ENCODE measurements at places on chromosomes 1 and 21.

GRCh38 chr1:35005711-35006110 lies 20.6 kb upstream of the TMEM35B start:
- H3K27ac ChIP-seq: no peak overlapping the region
- DNase-seq: no peak
- H3K27me3 ChIP-seq: no peaks in the 10 kb centered on the region
- no peaks in the 10 kb centered on the region for H3K4me1 ChIP-seq
- peaks cover 9% of the 10 kb centered on the region for H3K36me3 ChIP-seq

- no peak for DNase-seq
- H3K27ac ChIP-seq: no peak overlapping the region
- peaks cover 14% of the 10 kb centered on the region for H3K36me3 ChIP-seq
- H3K4me3 ChIP-seq: no peak overlapping the region
- H3K4me1 ChIP-seq: peaks cover 17% of the 10 kb centered on the region
Observed at GRCh38 chr1:180101411-180101810, 53.3 kb upstream of the QSOX1 start.

- peaks cover 3% of the 10 kb centered on the region for H3K4me1 ChIP-seq
- H3K36me3 ChIP-seq: no peaks in the 10 kb centered on the region
- DNase-seq: no peak
- no peak overlapping the region for H3K27ac ChIP-seq
Observed at GRCh38 chr1:115479055-115479482, 141.0 kb upstream of the NGF start.

DNA sequence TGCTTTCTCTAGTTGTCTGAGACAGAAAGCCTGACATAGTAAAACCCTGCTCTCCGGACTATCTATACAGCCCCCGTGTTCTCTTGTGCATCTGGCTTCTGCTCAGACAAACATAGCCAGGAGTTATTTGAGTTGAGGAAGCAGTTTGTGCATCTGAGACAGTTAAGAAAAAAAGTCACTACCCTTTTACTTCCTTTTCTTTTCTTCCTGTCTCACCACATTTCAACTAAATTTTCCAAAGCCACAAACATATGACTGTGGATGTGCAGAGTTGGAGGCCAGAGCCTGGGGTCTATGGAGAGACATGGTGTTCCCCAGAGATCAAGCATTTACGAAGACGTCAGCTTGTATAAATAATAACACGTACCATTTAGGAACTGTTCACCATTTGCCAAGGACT lies 158.5 kb upstream of the FGGY start:
- H3K4me3 ChIP-seq: no peak overlapping the region
- peaks cover 30% of the 10 kb centered on the region for H3K4me1 ChIP-seq
- DNase-seq: no peak
- H3K36me3 ChIP-seq: no peaks in the 10 kb centered on the region
- no peak overlapping the region for H3K27ac ChIP-seq

DNA sequence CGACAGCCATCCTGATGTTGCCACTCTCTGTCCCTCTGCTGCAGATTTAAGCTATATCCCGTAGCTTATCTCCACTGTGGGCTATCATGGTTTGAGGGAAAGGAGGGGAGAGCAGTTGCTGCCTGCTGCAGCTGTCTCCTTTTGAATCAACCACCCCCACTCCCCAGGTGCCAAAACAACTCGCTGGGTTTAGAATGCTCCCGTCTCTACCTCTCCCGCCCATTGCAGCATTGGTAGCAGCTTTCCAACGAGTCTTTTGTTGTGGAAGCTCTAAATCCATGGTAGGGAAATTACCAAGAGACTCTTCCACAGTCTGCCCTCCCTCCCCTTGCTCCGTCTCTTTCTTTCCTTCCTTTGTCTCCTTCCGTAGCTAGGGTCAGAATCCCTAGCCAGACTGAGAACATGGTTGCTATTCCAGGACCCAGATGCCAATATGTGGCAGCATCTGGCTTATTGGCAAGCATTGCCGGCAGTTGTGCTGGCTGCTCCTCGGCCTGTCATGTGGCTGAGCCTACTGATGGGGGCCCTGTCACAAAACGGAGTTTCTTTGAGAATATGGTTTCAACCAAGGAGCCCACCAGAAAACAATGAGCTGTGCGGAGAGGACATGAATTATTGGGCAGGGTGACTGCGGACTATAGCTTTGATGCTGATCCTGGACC lies 230.7 kb downstream of the RPS6KC1 start:
- no peaks in the 10 kb centered on the region for H3K27me3 ChIP-seq
- peak; percentile 23 for DNase-seq
- H3K36me3 ChIP-seq: no peaks in the 10 kb centered on the region
- H3K4me3 ChIP-seq: no peak overlapping the region
- peak overlapping the region; percentile 80 for H3K27ac ChIP-seq
- peaks cover 35% of the 10 kb centered on the region for H3K4me1 ChIP-seq

- DNase-seq: peak; percentile 51
- no peaks in the 10 kb centered on the region for H3K27me3 ChIP-seq
- peak overlapping the region; percentile 98 for H3K27ac ChIP-seq
- H3K4me1 ChIP-seq: peaks cover 41% of the 10 kb centered on the region
- peak overlapping the region; percentile 88 for H3K4me3 ChIP-seq
Observed at GRCh38 chr1:165828669-165829329, 1.4 kb downstream of the UCK2 start.

DNA sequence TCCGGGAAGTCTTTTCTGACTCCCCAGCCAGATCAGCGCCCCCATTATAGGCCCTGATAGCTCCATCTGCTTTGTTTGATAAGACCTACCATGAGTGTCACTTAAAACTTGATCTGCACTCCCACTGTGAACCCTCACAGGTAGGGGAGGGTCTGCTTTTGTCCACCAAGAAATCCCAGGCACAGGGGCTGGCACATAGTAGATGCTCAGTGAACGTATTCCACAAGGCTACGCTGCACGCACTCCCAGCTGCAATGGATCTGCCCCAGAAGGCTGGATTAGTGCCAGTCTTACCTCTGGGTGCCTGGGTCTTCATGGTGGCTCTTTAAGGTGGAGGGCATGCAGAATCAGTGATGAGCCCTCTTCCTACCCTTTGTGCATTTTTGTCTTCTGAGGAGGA lies 447.1 kb downstream of the PTPRU start:
- no peak overlapping the region for H3K4me3 ChIP-seq
- no peak overlapping the region for H3K27ac ChIP-seq
- no peaks in the 10 kb centered on the region for H3K27me3 ChIP-seq
- H3K4me1 ChIP-seq: peaks cover 27% of the 10 kb centered on the region

DNA sequence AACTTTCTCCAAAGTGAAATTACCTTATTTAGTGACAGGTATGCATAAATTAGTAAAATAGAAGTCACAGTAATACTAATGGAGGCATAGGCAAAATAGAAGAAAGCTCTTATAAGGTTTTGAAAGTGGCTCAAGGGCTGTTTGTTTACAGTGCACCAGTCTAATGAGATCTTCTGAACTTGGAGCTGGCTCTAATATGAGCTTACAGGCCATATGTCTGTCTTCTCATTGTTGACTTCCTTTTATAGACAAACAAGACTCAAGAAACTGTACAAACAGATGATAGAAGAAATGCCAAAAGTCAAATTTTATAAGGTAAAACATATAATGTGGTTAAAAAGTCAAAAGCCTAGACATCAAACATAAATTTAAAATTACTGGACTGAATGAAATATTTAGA lies 207.5 kb upstream of the NEGR1 start:
- H3K4me3 ChIP-seq: no peak overlapping the region
- no peaks in the 10 kb centered on the region for H3K36me3 ChIP-seq
- no peak overlapping the region for H3K27ac ChIP-seq
- H3K4me1 ChIP-seq: peaks cover 6% of the 10 kb centered on the region

DNA sequence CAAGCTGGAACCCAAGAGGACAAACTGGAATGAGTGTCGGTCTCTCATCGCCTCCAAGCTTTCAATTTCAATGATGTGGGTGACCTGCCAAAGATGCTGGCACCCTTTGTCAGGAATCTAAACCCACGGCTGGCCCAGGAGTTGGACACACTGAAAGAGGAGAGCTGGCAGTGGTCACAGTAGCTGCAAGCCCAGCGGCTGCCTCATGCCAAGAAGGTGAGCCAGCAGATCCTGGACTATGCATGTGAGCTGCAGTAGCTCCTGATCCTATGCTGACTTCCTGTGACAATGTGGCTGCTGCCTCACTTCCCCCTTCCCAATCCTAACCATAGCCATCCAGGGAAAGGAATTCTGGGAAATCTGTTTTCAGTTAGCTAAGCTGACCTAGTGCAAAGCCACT lies 117.0 kb upstream of the VAV3 start:
- no peak for DNase-seq
- no peaks in the 10 kb centered on the region for H3K27me3 ChIP-seq
- H3K4me3 ChIP-seq: no peak overlapping the region
- H3K36me3 ChIP-seq: no peaks in the 10 kb centered on the region
- H3K4me1 ChIP-seq: peaks cover 15% of the 10 kb centered on the region

GRCh38 chr1:214568328-214568727 lies 16.9 kb upstream of the PTPN14 start:
- H3K27ac ChIP-seq: no peak overlapping the region
- H3K4me1 ChIP-seq: no peaks in the 10 kb centered on the region
- no peak overlapping the region for H3K4me3 ChIP-seq
- no peaks in the 10 kb centered on the region for H3K27me3 ChIP-seq
- DNase-seq: no peak

- H3K27me3 ChIP-seq: no peaks in the 10 kb centered on the region
- no peak overlapping the region for H3K4me3 ChIP-seq
- no peak overlapping the region for H3K27ac ChIP-seq
- no peak for DNase-seq
Observed at GRCh38 chr1:219324171-219324570, 150.5 kb downstream of the LYPLAL1 start.

DNA sequence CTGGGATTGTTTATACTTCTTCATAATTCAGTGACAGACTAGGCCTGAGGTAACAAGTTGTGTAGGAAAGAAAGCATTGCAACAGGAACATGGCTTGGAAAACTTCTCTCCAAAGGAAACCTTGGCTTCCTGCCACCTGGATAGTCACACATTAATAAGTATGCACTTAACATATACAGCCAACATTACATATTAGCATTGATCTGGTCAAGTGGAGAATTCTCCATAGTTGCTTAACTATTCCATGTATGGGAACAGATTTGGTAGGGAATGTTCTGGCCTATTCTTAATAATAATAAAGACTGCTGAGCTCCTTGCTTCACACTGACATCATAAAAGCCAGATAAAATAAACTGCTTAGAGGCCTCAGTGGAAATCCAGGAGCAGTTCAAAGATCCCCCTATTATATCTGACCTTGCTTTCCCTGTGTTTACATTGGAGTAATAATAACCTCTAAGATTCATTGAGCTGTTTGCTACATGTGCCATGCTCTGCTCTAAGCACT lies 27.2 kb upstream of the NFIA start:
- peak overlapping the region; percentile 80 for H3K4me3 ChIP-seq
- H3K27me3 ChIP-seq: peaks cover 72% of the 10 kb centered on the region
- peaks cover 72% of the 10 kb centered on the region for H3K4me1 ChIP-seq
- H3K36me3 ChIP-seq: no peaks in the 10 kb centered on the region
- H3K27ac ChIP-seq: no peak overlapping the region

DNA sequence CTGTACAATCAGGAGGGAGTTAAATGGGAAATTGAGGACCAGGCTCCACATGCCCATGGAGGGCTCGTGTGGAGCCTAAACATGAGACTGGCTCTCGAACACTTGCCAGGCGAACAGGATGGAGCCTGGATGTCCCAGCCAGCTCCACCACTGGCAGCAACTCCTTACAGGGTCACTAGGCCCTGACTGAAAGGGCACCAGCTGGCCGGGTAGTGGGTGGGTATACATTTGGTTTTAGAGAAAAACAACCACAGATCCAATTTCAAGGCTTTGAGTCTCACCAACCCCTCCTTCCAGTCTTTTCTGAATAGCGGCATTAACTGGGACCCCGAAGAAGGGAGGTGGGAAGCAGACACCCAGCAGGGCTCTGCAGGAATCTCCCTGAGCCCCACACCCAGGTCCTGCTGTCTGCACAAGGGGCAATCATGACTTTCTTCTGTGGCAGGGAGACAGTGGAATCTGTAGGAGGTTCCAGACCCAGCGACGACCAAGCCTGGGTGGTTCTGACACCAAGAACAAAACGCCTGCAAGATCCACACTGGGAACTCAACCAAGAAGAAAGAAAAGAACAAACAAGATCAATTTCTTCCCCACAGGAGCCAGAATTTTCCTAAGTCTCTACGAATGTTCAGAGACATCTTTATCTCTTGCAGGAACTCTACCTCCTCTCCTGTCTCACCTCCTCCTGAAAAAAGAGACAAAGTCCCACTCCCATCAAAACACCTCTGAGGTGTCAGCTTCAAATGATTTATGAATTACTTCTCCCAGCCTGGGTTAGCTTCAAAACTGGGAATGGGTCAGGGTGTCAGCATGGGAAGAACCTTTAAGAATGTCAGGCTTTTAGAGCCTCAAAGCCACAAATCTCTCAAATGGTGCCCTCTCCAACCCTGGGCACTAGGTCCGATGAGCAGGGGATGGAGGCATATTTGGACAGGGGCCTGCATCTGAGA lies 26.5 kb upstream of the SRP9 start:
- no peak for DNase-seq
- H3K4me1 ChIP-seq: peaks cover 38% of the 10 kb centered on the region
- H3K27ac ChIP-seq: no peak overlapping the region
- H3K4me3 ChIP-seq: no peak overlapping the region

- DNase-seq: no peak
- no peaks in the 10 kb centered on the region for H3K27me3 ChIP-seq
- no peak overlapping the region for H3K27ac ChIP-seq
- H3K36me3 ChIP-seq: no peaks in the 10 kb centered on the region
- H3K4me3 ChIP-seq: no peak overlapping the region
Observed at GRCh38 chr1:223756806-223757700, 44.7 kb downstream of the CAPN2 start.

DNA sequence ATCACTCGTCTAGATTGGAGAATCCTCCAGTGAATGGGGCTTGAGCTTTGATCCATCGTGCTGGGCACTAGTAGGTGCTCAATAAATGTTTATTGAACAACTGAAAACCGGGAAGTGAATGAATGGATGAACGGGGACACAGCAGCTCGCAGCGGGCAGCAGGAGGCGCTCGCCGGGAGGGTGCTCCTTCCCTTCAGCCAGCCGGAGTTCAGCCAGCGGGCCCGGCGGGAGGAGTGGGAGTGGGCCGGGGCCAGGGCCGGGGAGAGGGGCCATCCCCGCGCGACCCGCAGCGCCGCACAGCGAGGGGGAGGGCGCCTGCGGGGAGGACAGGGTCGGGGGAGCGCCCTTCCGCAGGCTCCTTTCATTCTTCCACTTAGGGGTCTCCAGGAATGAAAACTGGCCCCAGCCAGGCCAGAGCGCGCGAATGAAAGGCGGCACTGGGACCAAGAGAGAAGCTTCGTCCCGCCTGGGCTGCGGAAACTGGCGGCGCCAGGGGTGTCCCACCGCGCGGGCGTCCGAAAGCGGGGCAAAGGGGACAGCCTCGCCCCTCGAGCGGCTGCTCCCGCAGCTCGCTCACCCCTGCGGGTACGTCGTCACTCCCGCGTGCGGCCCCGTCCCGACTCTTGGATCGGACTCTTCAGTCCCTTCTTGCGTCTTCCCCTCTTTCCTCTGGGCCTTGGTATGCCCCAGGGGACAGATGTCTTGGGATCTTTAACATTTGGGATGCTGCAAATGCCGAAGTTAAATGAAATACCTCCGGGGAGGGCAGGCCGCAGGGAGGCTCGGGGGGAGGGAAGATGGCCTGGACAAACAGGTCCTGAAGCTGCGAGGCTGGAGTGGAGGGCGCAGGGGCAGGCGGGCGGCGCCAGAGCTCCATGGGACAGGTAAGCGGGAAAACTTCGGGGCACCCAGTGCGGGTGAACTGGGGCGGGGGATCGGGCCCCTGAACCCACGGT lies 3.6 kb upstream of the INAVA start:
- peaks cover 3% of the 10 kb centered on the region for H3K27me3 ChIP-seq
- DNase-seq: peak; percentile 80
- peaks cover 71% of the 10 kb centered on the region for H3K4me1 ChIP-seq
- peak overlapping the region; percentile 94 for H3K27ac ChIP-seq

All from WTC11 (cell line).